Fibroblast of villous mesenchyme (primary cell): ENCODE measurements at places on chromosomes 2 and 18. TPM values are rescaled to one million over a fixed set of nuclear protein-coding genes. Genes with fewer than 3 reads are reported as not detected.
A peak's percentile ranks its signal among the peaks of the same experiment; 100 is the strongest.

MAP4K3 gene
- total RNA-seq, result 78.0 and 97.2 TPM in 2 replicates

GALR1 gene
- not detected in 2 replicates for total RNA-seq

EDAR gene
- total RNA-seq, result not detected in 2 replicates

ADD2 gene
- total RNA-seq, result not detected in 2 replicates

SULT1C2 gene
- not detected in 2 replicates for total RNA-seq

RHBDD1 gene
- 18.7 and 38.9 TPM in 2 replicates for total RNA-seq

ADRA2B gene
- total RNA-seq, result not detected in 2 replicates

IKZF2 gene
- 4.2 and 15.1 TPM in 2 replicates for total RNA-seq

SPP2 gene
- total RNA-seq, result not detected in 2 replicates

GCG gene
- total RNA-seq, result not detected in 2 replicates

DNA sequence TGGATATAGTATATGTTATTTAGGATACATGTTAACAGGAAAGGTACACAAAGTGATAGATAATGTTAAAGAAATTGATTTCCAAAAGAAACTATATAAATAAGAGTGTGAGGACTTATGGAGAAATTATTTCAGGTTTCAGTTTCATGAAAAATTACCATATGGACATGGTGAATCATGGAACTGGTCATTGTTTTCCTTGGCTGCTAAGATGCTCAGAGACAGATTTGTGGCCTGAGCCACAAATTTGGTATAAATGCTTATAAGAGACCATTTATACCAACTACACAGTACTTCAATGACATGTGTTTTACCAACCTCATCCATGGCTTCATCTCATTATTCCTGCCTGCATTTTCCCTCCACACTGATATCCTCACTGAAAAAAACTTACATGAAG is 188.1 kb downstream of the FMNL2 start:
- no peak for DNase-seq

DNA sequence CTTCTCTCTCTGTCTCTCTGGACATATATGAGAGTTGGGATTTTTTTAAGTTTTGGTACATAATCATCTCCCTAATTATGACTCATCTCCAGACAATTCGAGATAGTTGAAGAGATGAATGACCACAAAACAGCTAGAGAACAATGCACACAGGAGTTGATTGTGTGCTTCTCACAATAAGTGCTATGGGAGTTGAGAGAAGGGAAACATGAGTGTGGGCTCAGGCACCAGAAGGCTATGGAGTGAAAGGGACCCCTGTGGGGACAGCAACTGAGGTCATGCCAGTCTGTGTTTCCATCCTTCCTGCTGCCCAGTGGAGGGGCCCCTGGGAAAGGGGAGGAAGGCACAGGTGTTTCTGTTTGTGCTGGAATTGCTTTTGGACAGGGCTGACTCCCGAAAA is 6.5 kb upstream of the YWHAQ start:
- DNase-seq, result peak; percentile 56

DNA sequence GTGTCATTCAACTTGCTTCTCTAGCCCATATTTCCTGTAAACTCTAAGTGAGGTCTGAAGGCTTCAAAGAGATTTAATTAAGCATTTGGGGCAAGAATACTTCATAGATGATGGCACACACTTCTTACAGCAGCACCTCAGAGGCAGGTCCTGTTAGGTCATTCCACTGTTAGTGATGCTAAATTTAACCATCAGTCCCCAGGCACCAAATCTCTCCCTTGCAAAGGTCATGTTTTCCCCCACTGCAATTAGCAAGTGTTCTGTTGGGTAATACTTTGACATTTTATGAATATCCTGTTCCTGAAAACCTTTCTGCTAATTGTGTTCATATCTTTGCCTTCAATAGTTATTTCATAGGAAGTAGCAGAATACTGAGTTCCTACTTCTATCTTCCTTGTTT is 117.0 kb downstream of the STK39 start:
- DNase-seq, result no peak

- DNase-seq, result no peak
These were observed 524.4 kb downstream of the BCL11A start for GRCh38 chr2:60028849-60029565.

DNA sequence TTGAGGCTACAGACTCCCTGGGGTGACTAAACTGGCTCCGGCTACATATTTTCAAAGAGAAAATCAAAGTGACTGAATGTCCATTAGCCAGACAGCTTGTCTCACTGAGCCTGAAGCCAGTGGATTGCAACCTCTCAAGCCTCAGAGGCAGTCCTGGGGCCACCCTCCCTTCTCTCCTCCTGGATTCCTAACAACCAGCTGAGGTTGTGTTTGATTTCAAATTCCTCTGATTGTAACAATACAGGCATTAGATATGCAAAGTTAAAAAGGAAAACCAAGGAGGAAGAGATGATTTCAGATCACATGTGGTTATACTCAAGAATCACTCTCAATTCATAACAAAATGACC is 101.0 kb upstream of the LMAN1 start:
- DNase-seq, result peak; percentile 6

GRCh38 chr2:794554-795241 is 117.5 kb upstream of the TMEM18 start:
- DNase-seq, result no peak

DNA sequence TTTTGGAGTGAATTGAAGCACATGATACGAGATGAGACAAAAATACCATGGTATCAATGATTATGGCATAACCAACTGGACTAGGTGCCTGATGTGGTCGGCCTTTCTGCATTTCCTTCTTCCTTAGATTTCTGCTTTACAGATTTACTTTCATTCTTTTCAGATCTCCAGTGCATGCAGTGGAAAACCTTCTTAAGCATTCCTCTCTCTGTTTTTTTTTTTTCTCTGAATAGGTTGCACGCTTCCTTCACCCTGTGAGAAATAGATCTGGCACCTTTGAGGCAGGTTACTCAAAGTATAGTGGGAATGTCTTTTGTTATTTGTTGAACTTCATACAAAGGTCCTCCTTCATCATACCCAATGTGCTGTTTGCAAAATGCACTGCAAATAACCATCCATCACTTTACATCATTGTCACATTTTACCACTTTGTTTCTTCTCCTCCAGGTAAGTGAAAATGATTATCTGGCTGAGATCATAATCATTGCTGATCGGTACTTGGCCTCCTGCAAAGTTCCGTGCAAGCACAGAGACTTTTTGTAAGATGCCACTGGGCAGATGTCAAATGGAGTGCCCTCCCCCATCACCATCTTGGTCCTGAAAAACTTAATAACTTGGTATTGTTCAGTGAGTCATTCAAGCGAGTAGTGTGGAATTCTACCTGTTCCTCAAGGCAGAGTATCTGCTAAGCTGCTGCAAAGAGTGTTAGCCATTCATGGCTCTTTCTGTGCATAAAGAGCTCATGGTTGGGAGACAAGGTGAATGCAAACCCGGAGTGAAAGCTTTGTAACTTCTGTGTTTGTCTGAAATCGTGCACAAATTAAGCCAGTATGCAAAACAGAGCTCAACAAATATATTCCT is 30.0 kb upstream of the KLHL14 start:
- DNase-seq, result no peak

GRCh38 chr2:24872344-24873115 is 47.5 kb downstream of the ADCY3 start:
- no peak for DNase-seq

DNA sequence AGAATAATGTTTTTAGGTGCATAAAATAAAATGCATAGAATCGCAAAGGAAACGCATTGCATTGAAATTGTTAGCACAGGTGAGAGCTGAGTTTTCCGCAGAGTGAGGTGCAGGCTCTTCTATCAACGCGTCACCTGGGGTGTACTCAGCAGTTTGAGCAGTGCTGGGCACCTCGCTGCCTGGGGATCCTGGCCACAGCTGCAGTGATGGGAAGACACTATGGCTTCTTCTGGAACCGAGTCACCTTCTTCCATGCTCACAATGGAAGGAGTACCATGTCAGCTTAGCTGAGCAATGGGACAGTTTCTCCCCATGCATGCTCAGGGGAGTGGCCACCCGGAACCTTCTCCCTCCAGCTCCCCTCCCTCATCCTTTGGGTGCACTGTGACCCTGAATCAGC is 95.4 kb upstream of the OTOS start:
- DNase-seq, result no peak

- DNase-seq, result no peak
These were observed 2.5 kb upstream of the KYNU start for GRCh38 chr2:142875010-142875409.

GRCh38 chr18:8142131-8142711 is 467.0 kb upstream of the RAB12 start:
- DNase-seq, result peak; percentile 75

DNA sequence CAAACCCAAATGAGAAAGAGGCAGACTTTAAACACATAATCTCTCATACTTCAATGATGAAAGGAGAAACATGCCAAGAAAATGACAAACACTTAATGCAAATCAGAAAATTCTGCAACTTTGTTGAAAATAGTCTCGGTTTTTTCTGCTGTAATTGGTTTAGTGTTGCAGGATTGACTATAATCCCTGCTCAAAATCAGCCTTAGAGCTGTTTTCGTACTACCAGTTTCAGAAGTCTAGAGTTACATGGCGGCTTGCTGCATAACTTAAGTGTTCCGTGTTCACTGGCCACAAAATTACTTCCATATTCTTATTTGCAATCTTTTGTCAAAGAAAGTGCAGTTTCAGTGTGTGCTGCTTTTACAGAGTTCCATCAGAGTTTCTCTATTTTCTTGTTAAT is 48.9 kb upstream of the ITGAV start:
- DNase-seq, result no peak

GRCh38 chr18:36296650-36297416 is 680 bp upstream of the FHOD3 start:
- DNase-seq, result peak; percentile 62

- DNase-seq, result no peak
These were observed 118.8 kb downstream of the FSHR start for GRCh38 chr2:49035481-49035880.

DNA sequence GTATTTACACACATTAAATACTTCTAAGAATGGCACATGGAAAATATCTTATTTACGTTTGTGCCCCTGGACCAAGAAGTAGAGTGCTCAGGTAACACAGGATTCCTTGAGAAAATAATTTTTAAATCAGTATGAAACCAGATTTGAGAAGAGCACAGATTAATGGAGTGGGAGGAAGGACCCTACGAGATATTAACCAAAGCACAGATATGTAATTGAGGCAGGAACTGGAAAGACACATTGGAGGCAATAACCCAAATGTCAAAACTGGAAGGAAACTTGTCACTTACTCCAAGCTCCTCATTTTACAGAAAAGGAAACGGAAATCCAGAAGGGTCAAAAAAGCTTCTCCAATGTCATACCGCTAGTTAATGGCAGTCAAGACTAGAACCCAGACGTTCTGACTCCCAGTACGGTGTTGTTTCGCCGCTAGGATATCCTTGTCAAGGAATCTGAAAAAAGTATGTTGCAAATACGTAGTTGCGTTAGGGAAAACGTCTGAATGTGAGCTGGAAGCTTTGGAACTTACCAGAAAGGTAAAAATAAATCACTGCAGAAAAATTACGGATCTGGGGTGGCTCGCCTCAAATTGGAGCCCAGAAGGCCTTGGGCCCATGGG is 634 bp downstream of the MTIF2 start:
- no peak for DNase-seq

DNA sequence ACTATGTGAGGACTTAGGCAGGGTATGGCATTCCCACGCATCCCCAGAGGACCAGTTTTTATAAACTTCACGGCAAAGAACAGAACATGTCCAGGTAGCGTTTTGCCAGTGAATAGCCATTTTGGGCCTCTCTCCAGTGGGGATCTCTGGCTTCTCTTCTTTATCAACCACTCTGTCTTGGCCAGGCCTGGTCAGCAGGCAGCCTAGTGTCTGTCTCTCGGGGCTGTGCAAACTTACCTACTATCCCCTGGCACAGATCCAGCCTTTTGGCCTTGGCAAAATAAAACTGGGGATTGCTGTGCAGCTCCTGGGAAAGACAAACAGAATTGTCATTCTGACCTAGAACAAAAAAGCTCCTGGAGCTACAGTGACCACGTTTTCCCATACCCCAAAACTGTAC is 14.5 kb downstream of the CAPN14 start:
- DNase-seq, result no peak

GRCh38 chr2:27003007-27003406 is 29.8 kb upstream of the TMEM214 start:
- no peak for DNase-seq

DNA sequence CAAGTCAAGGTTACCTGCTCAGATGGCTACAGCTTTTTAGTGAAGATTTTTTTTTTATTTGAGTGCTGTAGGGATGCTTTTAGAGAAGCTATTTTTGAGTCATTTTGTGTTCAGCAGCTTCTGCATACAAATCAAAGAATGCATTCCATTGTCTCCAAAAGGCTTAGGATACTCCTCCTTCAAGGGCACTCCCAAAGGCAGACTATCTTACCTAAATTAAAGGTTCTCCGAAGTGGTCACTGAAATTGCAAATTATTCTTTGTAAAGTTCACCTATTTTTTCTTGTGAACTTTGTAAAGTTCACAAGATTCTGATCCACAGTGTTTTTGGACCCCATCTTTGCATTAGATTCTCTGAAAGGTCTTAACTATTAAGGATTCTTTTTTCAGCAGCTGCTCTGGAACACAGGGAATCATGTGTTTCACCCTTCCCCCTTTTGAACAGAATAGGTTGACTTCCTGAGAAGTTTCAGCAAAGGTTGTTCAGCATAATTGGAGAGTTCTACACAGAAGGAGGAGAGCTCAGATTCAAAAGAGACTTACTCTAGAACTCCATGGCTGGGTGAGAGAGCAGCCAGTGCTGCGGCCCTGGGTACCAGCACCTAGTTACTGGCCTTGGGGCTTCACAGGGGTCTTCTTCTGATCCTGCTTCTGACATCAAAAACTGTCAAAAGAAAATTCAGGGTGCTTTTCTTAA is 14.5 kb downstream of the CLIP4 start:
- DNase-seq, result no peak

- peak; percentile 60 for DNase-seq
These were observed 14.2 kb downstream of the TWSG1 start for GRCh38 chr18:9348766-9349165.

DNA sequence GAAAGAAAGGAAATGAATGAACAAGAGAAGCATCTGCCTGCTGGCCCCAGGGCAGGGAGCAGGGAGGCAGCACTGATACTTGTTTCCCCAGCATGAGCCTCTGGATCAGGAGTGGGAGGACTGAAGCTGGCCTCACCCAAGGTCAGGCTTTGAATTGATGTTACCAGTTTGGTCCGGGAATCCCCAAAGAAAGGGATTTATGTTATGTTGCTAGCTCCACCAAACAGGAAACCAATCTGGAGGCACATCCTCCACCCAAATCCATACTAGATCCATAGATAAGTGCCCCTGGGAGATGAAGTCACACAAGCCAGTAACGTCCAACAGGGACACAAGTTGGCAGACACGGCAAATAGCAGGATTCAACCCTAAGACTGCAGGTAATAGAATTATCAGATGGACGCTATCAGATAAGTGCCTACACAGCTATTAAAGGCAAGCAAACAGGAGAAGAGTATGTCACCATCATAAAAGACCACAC is 85.9 kb downstream of the MTCL1 start:
- peak; percentile 64 for DNase-seq

GRCh38 chr2:230847883-230848388 is 16.8 kb upstream of the ITM2C start:
- peak; percentile 82 for DNase-seq
